AG04450 (cell line): ENCODE measurements at places on chromosomes 6 and 20. TPM values are rescaled to one million over a fixed set of nuclear protein-coding genes. Genes with fewer than 3 reads are reported as not detected.

Gene IMPG1
- polyA plus RNA-seq = 0.15 TPM in 1 of 2 replicates, not detected in the other

- DNase-seq = no peak
These were observed 121.4 kb upstream of the CEP162 start for GRCh38 chr6:84348801-84349200.

GRCh38 chr6:35973670-35974222, 50.7 kb downstream of the SLC26A8 start:
- DNase-seq = no peak

GRCh38 chr20:22431419-22431818, 153.0 kb downstream of the FOXA2 start:
- DNase-seq = no peak

DNA sequence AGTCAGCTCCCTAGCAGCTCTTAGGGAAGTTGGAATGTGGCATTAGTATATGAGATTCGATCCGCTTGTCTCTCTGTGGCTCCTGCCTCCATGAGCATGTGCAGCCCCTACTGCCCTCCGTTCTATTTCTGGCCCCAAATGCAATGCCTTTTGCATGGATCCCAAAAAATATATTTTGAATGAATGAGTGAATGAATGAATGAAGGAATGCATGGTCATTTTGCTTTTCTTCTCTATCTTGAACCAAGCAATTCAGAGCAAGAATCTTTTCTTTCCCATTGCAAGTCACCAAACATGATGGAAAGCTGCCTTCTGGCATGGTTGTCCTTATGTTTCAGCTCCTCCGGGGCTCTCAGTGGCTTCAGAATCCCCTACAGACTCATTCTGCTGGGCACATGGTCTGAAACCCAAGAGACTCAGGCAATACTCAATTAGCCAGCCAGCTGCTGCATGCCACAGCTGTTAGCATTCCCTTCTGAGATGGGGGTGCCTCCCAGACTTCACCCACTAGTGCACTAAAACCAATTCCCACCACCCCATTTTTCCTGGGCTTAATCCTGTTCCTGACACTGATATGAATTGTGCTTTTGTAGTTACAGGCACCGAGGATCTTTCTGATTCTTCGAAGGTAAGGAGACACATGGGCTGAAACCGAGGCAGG, 2.6 kb upstream of the IYD start:
- no peak for DNase-seq

GRCh38 chr20:62595491-62595890, 46.8 kb upstream of the SLCO4A1 start:
- DNase-seq = peak; percentile 11

DNA sequence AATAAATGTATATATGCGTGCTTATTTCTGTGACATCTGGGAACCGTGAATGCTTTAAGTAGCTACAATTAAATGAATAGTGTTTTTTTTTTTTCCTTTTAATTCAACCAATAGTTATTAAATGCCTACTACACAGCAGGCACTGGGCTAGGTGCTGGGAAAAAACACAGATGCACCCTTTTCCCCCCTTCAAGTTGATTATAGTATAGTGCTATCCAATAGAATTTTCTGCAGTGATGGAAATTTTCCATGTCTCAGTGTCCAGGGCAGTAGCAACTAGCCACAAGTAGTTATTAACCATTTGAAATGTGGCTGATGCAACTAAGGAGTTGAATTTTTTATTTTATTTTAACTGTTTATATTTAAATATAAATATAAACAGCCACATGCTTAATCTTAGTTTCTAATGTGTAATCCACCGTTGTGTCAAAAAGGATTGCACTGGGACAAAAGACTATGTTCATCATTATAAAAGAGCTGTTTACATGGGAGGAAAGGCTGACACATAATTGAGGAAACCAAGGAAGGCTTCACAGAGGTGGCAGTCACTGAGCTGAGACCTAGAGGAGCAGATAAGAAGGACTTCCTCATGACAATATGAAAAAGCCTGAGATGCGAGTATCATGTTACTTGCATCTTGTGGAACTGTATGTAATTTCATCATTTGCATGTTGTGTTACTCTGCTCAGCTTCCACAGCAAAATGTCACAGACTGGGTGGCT, 261.2 kb upstream of the PLCB4 start:
- DNase-seq = no peak

DNA sequence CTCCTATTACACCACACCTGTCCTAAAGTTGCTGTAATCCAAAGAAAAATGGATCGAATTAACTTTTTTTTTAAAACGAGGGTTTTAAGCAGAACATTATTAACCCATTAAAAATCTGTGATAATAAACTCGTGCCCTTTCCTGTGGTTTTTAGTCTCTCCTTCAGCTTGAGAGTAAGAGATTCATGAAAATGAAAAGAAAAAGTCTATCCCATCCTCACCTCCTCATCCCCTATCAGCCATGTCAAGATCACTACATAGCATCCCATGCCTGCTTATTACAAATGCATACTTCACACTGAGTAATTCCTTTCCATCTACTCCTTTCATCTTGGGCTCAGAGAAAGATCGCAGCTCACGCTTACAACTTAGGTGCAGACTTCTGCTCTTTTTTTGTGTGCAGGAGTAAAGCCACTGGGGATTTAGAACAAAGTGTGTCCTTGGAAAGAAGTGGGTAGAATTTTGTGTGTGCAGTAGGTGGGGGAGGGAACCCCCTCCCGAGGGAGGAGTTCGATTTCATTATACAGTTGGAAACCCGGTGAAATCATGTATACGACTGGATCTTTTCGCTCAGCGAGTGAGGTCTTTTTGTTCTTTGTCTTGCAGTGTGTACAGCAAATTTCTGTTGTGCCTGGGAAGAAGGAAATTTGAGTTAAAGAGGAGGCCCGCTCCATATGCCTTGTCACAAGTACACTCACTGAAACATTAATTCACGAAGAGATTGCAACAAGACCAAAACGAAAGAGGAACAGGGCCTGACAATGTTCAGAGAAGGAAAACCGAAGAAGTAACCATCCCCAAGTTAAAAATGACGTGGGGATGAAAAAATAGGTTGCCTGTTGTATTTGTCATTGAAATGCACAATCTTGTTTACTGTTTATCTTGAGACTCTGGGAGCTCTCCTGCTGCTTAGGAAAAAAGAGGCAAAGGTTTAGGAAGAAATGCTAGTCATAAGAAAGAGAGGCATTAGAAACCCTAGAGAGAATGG, 146.5 kb upstream of the ZNF217 start:
- no peak for DNase-seq
